Stimulated activated CD8-positive, alpha-beta memory T cell treated with anti-CD3 and anti-CD28 coated beads, Interleukin-7, amount 100 ng/mL, for 24 hours (primary cell): ENCODE measurements at places on chromosomes 2 and 18.

DNA sequence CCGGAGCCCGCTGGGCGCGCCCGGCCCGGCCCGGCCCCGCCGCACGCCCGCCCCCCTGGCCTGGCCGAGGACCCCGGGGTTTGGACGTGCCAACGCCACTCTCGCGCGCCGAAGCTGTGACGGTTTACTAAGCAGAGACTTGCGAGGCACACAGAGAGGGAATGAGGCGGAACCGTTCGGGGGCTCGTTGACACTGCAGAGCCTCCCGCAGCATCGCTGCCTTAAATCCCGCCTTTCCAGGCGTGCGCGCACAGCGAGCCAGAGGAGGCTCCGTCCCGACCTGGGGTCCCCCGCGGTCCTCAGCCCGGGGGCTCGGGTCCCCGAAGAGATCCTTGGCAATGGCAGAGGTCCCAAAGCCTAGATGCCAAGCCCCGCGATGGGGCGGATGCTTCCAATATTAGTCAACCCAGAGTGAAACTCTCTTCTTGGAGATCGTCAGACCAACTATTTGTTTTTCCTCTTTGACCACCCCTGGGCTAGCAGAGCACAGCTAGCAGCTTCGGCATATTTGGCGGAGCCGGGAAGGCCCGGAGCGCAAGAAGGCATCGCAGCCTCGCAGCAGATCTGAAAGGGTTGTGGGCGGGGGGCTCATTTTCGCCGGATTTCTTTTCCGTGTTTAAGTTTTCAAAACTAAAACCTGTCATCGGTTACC, at the start of gene ZNF385B:
ZNF385B (minus strand) TSS at position 197 of the 652 bp plus-strand sequence.
- no peak for DNase-seq

- DNase-seq, result no peak
These were observed 34.7 kb upstream of the CDK5R2 start for GRCh38 chr2:218924757-218925156.

DNA sequence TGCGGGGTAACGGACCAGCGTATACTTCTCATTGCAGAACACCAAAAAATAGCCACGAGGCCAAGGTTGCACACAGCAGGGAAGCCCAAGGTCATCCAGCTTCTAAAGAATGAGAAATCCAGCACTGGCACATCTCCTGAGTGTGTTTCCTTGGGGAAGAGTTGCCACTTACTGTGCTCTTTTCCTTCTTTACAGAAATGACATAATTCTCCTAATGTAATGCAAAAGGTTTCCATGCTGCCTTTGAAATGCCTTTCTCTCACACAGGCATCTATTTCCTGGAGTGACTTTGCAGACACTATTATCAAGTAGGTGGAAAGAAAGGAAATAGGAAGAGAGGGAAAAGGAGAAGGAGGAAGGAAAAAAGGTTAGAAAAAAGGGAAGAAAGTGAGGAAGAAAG, 862.1 kb upstream of the CELF4 start:
- no peak for DNase-seq

GRCh38 chr2:236086403-236086970, 81.7 kb downstream of the GBX2 start:
- no peak for DNase-seq

GRCh38 chr18:63302220-63302619, 17.3 kb downstream of the BCL2 start:
- no peak for DNase-seq

DNA sequence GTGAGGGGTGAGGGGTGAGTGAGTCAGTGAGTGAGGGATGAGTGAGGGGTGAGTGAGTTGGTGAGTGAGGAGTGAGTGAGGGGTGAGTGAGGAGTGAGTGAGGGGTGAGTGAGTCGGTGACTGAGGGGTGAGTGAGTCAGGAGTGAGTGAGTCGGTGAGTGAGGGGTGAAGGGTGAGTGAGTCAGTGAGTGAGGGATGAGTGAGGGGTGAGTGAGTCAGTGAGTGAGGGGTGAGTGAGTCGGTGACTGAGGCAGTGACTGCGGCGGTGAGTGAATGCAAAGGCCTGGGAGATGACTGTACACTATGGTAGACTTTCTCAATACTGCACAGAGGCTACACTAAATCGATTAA, 16.6 kb downstream of the THAP4 start:
- DNase-seq, result no peak

GRCh38 chr2:31251018-31251417, 17.1 kb downstream of the EHD3 start:
- no peak for DNase-seq

DNA sequence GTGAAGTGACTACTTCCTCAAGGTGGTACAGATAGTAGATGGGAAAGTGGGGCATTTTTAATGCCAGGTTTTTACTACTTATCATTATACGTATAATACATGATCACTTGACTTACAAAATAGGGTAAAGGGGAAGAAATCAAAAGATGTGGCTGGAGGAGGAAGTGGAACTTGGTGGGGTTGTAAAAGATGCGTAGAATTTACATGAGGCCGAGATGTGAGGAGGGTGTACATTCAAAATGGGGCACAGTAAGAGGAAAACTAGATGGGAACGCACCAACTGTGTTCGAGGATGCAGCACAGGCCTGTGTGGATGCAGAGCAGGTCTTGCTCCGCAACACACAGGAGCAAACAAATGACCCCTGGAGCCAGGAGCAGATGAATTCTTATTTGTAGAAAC, 403.3 kb downstream of the TXNL1 start:
- DNase-seq, result no peak

DNA sequence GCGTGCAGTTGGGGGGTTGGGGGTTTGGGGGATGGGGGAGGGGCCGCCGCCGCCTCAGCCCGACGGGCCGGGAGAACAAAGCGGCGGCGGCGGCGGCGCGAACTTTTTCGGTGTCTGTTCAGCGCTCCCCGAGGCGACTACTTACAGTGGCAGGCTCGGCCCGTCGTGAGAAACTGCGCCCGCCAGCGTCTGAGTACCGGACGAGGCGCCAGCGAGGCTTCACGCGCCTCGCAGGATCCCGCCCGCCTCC, 172 bp downstream of the PRKD3 start:
- DNase-seq, result peak; percentile 35

GRCh38 chr18:42078711-42079110, 123.7 kb downstream of the PIK3C3 start:
- DNase-seq, result no peak

DNA sequence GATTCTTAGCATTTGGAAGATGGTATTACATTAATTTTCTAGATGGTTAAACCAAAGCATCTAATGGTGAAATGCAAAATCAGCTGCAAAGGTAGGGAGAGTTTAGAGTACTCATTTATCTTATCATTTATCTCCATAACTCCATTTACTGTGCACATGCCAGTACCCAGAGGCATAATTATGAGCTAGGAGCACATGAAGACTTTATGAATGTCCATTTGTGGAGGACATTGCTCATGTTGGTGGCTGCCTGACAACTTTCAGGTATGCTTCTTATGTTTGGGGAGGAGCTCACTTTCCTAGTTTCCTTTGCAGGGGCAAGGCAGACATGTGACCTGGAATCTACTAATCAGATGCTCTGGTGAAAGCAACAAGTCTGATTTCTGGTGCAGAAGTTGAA, 134.0 kb downstream of the NRP2 start:
- no peak for DNase-seq

DNA sequence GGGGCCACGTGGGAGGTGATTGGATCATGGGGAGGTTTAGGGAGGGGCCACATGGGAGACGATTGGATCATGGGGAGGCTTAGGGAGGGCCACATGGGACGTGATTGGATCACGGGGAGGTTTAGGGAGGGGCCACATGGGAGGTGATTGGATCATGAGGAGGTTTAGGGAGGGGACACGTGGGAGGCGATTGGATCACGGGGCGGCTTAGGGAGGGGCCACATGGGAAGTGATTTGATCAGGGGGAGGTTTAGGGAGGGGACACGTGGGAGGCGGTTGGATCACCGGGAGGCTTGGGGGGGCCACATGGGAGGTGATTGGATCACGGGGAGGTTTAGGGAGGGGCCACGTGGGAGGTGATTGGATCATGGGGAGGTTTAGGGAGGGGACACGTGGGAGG, 22.5 kb upstream of the SALL3 start:
- DNase-seq, result no peak

DNA sequence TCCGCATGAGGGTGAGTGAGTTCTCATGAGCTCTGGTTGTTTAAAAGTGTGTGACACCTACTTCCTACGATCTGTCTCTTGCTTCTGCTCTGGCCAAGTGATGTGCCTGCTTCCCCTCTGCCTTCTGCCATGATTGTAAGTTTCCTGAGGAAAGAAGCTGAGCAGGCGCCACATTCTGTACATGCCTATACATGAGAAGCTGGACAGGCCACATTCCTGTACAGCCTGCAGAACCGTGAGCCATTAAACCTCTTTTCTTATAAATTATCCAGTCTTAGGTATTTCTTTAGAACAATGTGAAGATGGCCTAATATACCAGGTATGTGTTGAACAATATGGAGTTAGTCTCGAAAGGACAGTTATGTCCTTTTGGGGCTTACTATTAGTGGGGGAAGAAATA, 281.0 kb downstream of the ALK start:
- DNase-seq, result no peak

- no peak for DNase-seq
These were observed 263.4 kb upstream of the MEIS1 start for GRCh38 chr2:66171530-66171929.

DNA sequence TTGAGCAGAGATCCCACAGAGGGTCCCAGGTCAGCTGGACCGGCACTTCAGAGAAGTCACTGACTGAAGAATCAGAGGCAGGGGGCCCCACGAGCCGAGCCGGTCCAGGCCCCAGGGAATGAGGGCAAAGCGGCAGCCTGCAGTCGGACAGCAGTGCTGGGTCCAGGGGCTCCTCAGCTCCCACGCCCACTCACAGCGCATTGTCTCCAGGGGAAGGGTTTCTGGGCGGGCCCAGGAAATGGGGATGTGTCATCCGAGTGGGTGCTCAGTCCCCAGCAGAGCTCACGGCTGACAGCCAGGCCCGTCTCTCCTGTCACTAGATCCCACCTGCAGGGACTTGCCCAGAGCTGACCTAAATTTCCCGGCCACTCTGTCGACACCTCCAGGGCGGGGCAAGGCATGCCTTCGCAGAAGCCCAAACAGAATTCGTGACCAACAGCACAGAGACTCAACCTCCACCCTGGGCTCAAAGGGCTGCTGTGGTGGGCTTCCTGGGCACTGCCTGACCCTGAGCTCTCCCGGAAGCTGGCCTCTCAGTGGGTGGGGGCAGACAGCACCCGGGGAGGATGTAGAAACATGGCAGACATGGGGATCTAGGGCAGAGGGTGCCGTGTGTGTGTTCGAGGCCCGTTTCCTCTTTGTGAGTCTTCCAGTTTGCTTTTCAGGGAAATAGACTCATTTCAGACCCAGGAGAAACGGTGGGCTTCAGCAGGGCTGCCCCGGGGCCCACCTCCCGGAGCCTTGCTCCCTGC, 42.1 kb upstream of the TAF1B start:
- DNase-seq, result no peak

DNA sequence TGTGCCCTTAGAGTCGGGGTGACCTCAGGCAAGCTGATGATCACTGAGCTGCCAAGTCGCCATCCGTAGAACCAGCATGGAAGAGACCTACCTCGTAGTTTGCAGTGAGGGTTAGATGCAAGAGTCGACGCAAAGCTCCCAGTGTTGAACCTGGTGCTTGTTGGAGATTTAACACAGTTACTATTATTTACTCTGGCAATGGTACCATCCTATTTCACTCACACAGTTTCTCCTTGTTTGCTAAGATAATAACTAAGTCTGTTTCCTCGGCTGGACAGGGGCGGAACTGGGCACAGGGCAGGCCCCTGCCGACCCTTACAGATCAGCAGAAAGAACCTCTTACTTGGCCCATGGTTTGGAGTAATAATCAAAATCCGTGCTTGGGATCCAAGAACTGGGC, 85.5 kb downstream of the ACAA2 start:
- no peak for DNase-seq

- DNase-seq, result no peak
These were observed 72.3 kb upstream of the FOSL2 start for GRCh38 chr2:28320371-28320770.

DNA sequence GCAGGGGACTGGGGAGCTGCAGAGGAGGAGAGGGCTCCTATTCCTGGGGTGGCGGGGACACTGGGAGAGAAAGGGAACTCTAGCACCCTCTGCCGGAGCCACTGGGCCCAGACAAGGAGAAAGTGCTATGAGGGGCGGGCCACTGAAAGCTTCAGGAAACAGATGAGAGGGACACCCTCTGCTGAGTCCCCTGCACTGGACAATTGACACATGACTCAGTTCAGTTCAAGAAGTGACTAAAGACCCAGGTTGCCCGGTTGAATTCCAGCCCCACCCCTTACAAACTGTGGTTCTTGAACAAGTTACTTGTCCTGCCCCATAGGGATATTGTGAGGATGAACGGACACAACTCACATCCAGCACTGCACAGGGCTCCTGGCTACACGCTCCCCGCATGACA, 5.0 kb downstream of the RUFY4 start:
- DNase-seq, result no peak

DNA sequence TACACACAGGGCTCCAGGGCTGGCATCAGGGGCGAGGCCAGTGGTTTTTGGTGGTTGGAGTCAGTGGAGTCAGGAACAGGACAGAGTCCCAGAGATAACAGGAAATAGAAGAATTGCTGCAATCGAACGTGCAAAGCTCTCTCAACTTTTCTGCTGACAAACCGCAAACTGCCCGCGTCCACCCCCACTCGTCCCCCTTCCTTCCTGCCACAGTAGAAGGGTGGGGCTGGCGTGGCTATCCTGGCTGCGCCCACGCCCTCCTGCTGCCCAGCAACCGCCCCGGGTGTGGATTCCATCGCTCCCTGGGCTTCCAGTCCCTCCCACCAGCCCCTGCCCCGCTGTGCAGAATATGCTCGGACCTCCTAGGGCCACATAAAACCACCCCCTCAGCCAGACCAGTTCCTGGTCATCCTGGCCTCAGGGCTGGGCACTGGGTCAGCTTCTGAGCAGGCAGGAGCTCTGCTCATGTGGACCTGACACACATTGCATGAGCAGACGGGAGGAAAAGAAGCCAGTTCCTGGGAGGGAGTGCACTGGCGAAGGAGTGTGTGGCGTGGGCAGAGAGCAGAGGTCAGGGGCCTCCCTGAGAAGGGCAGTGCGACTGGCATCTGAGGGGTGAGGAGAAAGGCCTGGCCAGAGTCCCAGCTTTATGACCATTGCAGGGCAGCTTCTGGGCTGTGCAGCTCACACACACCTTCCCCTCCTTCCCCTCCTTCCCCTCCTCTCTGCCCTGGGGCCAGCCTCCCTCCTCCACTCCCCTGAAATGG, 85.4 kb upstream of the ATG16L1 start:
- DNase-seq, result no peak

DNA sequence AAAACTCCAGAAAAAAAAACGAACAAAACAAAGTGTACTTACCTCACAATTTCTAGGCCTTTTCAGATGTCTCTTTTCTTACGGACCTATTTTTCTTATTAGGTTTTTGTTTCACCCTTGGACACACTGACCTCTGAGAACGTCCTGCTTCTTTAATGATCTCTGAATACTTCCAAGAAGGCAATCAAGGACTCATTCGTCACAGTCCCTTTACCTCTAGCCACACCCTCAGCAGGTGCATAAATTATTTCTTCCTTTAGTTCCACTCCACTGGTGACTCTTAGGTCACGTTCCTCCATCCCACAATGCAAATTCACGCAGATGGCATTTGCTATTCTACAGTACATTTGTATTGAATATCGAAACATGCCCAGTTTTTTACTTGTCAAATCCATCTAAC, 21.9 kb downstream of the PELI1 start:
- DNase-seq, result no peak
